ENCODE measurements at places on chromosomes 13 and 19.

DNA sequence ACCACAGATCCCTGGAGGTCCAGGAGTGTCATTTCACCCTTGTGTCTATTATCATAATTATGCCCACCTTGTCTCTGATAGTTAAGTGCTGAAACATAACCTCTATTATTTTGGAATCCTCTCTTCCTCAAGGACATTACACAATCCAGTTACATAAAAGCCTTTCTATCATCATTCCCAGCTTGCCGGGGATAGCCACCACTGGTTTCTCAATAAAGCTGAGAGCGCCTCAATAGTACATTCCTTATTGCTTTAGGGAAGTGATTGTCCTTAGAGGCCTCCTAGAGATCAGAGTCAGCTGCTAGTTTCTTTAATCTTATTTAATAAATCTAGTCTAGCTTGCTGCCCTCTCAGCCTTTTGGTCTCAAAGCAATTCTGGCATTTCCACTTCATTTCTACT is 490.0 kb upstream of the ATXN8OS start:
- no peak for DNase-seq

GRCh38 chr13:47215736-47216135 is 318.9 kb upstream of the HTR2A start:
- DNase-seq = no peak

DNA sequence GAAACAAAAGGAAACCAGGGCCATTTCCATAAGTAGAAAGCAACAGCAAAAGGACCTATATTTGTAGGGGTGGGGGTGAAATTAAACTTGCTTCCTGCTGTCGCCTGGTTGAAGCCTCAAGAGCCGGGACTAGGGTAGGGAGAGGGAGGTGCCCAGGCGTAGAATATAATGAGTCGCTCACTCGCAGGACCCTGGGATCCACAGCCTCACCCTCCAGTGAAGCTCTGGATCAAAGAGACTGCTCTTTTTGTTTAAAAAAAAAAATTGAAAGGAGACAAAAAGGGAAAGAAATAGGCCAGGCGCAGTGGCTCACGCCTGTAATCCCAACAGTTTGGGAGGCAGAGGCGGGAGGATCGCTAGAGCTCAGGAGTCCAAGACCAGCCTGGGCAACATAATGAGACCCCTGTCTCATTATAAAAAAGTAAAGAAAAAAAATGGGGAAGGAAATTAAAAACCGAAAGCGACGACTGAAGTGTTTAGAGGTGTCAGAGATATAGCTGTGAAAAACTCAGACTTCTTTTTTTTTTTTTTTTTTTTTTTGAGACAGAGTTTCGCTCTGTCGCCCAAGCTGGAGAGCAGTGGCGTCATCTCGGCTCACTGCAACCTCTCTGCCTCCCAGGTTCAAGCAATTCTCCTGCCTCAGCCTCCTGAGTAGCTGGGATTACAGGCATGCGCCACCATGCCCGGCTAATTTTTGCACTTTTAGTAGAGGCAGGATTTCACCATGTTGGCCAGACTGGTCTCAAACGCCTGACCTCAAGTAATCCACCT is 10.9 kb upstream of the ADGRE5 start:
- DNase-seq = no peak

GRCh38 chr13:111165241-111166010 is 50.3 kb downstream of the ARHGEF7 start:
- no peak for DNase-seq

- no peak for DNase-seq
These were observed 10.9 kb downstream of the MIR17HG start for GRCh38 chr13:91358387-91358782.

DNA sequence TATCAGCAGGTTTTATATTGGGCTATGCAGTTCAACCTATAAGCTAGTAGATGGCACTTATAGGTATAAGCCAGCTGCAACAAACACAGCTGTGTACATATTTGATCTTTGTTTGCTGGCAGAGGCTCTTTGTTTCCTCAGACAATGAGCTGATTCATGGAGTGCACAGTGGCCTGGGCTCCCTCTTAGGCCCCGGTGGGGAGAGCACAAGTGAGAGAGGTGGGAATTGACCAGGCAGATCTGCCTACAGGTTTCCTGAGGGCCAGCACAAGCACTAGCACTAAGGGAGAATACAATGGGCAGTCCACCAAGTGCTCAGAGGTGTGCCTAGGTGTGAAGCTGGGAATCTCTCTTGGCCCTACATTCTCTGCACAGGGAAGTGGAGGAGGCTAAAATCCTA is 1390.7 kb downstream of the SLITRK5 start:
- no peak for DNase-seq

GRCh38 chr19:1861599-1862031 is 1.8 kb downstream of the KLF16 start:
- DNase-seq = no peak

GRCh38 chr13:53042877-53043276 is 14.3 kb downstream of the OLFM4 start:
- DNase-seq = no peak

- DNase-seq = no peak
These were observed 139.6 kb downstream of the RXFP2 start for GRCh38 chr13:31878955-31879354.

- DNase-seq = no peak
These were observed 144.4 kb downstream of the DIAPH3 start for GRCh38 chr13:60019119-60019993.

DNA sequence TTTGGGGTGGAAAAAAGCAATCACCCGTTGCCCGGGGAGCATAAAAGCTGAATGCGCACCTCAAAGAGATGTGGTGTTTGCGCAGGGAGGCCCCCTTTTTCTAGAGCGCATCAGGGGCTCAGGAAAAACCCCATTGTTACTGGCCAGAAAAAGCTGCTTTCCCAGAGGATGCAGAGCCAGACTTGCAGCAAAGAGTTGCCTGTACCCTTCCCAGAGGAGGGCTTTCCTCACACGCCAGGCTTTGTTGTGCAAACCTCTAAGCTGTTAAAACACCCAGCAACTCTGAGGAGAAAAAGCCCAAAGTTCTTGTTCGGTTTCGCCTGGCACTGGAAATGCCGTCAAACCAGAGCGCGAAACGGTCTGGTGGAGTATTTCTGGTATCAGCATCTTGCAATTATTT is 29.3 kb downstream of the GSX1 start:
- no peak for DNase-seq

DNA sequence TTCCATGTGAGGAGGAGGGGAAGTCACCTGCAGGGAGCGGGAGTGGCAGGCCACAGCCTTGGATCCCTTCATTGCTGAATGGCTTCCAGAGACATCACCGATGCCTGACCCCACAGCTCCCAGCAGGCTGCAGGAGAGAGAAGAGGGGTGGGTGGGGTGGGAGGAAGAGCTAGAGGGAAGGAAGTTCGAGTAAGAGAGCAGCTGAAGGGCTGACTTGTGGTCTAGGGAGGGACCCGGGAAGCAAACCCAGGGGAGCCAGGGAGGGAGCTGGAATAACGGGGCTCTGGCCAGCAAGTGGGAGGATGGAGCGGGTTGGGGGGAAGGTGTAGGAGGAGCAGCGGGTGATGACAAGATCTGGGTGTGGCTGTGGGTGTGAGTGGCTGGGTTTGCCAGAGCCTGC is 229.8 kb upstream of the MAB21L1 start:
- DNase-seq = no peak

DNA sequence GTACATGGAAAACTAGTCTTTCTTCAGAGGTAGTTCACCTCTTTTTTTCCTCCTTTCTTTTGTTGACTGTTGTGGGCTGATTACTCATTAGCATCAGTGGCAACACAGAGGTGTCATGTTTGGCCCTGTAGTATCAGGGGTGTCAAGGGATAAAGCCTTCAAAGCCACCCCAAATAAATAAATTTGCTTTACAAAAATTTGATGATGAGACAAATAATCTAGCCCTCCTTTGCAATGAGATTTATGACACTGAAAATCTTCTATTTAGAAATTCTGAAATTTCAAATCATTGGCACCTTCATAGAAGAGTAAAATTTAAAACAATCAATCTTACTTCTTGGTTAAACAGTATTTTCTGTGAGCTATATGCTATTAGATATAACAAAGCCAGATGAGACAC is 1.9 kb downstream of the LACC1 start:
- DNase-seq = no peak

DNA sequence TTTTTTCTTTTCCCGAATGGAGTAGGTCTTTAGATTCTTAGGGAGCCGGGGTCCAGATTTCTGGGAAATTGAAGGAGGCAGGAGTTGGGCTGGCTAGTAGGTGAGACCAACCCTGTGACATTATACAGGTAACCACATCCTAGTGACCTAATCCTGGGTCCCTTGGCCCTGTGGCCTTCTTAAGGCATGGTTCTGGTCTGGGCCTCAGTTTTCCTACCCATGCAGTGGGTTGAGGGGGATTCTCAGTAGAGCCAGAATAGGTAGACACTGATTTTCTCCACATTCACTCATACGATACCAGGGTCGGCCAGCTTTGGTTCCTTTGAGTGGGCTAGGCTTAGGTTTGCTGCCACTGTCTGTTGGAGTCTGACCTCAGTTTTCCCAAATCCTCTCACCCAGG is 7.2 kb downstream of the PPFIA3 start:
- no peak for DNase-seq

- DNase-seq = no peak
These were observed 10.9 kb upstream of the GAS6 start for GRCh38 chr13:113874579-113875428.

GRCh38 chr19:42150911-42151361 is 18.7 kb upstream of the POU2F2 start:
- no peak for DNase-seq

- DNase-seq = peak; percentile 54
These were observed 10.2 kb downstream of the ANGPTL4 start for GRCh38 chr19:8373867-8374813.

DNA sequence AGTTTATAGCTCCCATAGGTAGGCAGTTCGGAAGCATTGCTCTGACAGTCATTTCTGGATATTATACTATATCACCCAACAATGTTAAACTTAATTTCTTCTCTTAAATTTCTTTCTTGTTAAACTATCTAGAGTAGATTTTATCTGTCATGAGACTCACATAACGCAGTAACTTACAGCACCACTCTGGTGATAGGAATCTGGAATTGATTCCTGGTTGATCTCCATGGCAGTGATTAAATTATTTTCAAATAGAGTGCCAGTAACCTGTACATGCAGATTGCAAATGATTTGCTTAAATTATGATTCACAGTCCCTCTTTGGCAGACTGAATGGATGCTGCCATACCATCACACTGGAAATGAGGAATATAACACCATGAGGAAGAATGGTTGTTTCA is 722.1 kb downstream of the DACH1 start:
- DNase-seq = no peak

DNA sequence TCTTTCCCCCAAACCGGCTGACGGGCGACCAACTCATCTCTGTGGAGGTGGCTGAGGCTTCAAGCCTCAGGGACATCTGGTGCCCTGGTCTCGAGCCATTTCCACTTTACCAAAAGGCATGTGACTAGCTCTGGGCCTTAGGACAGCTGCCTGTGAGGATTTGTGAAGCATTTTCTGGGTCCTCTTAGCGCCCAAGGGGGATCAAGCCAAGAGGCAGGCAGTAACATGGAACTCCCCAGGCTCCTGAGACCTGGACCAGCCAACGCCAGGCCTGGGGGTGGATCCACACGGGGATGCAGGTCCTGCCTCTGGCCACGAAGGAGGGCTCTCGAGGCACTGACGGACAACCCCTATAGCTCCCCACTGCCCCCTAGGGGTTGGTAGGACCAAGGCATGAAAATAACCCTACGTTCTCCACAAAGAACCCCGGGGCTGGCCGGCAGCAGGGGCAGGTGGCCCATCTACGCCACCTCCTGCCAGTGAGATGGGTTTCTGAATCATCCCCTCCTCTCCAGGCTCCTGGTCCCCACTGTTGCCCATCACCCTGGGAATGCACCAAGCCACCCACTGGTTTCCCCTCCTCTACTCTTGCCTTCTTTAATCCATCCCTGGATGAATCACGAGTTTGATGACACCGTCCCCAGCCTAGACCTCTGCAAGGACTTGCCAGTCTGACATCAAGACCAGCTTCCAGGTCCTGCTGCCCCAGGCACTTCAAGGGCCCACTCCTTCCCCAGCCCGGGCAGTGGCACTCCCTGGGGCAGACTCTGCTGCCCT is 7.0 kb upstream of the MYDGF start:
- DNase-seq = no peak

- no peak for DNase-seq
These were observed 13.5 kb downstream of the ATP7B start for GRCh38 chr13:51997641-51998330.

GRCh38 chr13:35992964-35993363 is 138.2 kb downstream of the DCLK1 start:
- DNase-seq = no peak

DNA sequence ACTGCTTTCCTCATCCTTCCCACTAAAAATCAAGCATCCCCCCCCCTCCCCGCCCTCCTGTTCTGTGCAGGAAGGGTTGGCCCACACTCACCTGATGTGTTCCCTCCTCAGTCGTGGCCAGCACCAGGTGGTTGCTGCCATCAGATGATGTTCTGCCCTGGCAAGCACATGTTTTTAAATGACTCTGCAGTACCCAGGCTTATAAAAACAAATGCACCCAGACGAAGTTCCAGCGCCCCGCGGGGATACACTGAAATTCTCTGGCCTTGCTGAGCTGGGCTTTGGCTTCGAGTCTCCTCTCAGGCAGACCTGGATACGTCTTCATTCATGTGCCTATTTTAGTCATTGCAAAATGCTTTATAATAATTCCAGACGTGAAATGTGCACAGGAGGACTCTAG is 316.3 kb downstream of the DLEU7 start:
- no peak for DNase-seq

GRCh38 chr19:1675633-1676350 is 23.4 kb upstream of the TCF3 start:
- DNase-seq = no peak

DNA sequence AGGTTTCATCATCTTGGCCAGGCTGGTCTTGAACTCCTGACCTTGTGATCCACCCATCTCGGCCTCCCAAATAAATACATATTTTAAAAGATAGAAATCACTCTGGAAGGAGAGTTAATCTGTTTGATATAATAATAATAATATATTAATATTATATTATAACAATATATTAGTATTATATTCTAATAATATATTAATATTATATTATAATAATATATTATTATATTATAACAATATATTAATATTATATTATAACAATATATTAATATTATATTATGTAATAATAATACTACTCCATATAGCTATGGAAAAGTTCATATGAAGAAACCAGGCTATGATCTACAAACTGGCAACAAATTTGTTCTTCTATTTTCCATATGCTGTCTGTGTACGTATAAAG is 16.8 kb downstream of the HPN start:
- DNase-seq = no peak

GRCh38 chr19:42419309-42419708 is 7.9 kb downstream of the LIPE start:
- no peak for DNase-seq

DNA sequence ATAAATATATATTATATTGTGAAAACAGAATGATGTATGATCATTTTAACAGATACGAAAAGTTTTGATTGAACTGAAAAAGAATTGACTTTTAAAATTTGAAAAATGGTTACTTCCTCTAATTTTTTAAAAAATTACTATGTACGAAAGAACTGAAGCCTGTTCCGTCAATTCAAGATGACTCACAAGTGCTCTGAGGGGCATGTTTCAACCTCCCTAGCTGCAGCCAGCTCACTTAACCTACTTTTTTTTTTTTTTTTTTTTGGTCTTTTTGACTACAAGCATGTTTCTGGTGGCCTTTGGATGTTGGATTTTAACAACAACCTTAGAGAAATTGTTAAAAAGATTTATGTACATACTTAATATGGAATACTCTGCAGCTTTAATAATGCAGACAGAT is 1139.3 kb downstream of the DIAPH3 start:
- DNase-seq = no peak

Measured in tibial artery (tissue), 4 donors.